ENCODE measurements at places on chromosomes 5 and 9.

DNA sequence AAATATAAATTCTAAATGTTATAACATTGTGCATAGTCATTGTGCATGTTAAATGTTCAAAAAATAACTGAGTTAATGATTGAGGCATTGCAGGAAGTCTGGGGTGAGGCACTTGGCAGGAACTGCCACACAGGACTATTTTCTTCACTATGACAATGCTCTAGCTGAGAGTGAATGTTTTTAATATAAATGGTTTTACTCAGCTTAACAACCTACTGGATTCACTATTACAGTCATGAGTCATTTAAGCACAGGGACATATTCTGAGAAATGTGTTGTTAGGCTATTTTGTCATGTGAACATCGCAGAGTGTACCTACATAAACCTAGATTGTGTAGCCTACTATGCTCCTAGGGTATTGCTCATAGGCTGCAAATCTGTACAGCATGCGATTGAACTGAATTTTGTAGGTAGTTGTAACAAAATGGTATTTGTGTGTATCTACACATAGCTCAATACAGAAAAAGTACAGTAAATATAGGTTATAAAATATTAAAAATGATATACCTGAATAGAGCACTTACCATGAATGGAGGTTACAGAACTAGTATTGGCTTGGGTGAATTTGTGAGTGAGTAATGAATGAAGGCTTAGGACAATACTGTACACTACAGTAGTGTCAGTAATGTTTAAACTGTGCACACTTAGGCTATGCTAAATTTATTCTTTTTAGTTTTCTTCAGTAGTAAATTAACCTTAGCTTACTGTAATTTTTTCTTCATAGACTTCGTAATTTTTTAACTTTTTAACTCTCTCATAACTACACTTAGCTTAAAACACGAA, 346.1 kb upstream of the PTGER4 start:
- DNase-seq, result peak; percentile 4

- no peak for DNase-seq
Observed at GRCh38 chr9:120212853-120213200, 367.1 kb downstream of the CDK5RAP2 start.

DNA sequence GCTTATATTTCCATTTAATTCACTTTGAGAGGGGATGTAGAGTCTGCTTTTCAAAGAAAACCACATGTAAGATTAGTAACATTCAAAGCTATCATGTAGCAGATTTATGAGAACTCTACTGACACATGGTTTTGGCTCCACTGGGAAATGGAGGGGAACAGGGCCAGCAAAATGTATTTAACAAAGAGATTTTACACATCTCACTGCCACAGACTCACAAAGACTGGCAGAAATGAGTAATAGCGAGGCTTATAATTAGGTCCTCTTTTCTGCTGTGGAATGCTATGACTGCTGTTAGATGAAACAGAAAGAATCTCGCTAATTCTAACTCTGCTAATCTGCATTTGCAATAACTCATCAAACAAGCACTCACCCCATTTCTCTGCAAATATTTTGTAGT, 4.5 kb downstream of the DAP start:
- no peak for DNase-seq

DNA sequence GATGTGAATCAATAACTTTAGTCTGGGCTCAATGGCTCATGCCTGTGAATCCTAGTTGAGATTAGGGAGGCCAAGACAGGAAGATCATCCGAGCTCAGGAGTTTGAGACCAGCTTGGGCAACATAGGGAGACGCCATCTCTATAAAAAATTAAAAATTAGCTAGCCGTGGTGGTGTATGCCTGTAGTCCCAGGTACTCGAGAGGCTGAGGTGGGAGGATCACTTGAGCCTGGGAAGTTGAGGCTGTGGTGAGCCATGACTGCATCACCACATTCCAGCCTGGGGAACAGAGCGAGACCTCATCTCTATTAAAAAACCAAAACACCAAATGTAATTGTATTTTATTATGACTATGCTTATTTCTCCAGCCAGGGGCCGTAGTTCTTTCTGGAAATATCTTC, 69.6 kb upstream of the NR5A1 start:
- DNase-seq, result no peak

- DNase-seq, result no peak
Observed at GRCh38 chr9:110977259-110977709, 61.0 kb downstream of the LPAR1 start.

GRCh38 chr5:147474140-147474539, 35.7 kb downstream of the DPYSL3 start:
- DNase-seq, result no peak

DNA sequence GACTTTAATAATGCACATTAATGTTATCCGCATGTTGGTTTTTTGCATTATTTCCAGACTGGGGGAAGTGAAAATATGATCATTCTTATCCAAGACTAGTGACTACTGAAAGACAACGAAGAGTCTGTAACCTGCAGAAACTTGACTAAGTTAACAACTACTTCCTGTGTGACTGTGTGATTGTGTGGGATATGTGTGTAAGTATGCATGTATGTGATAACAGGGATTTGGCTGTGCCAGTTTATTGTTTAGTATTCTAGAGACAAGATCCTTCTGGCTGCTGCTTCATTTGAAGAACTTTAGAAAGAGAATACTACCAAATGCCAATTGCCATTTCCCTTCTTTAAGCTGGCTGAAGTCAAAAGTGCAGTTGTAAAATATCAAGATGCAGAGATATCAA, 375.7 kb upstream of the PRR16 start:
- no peak for DNase-seq

GRCh38 chr5:19874811-19875210, 113.2 kb downstream of the CDH18 start:
- DNase-seq, result no peak

DNA sequence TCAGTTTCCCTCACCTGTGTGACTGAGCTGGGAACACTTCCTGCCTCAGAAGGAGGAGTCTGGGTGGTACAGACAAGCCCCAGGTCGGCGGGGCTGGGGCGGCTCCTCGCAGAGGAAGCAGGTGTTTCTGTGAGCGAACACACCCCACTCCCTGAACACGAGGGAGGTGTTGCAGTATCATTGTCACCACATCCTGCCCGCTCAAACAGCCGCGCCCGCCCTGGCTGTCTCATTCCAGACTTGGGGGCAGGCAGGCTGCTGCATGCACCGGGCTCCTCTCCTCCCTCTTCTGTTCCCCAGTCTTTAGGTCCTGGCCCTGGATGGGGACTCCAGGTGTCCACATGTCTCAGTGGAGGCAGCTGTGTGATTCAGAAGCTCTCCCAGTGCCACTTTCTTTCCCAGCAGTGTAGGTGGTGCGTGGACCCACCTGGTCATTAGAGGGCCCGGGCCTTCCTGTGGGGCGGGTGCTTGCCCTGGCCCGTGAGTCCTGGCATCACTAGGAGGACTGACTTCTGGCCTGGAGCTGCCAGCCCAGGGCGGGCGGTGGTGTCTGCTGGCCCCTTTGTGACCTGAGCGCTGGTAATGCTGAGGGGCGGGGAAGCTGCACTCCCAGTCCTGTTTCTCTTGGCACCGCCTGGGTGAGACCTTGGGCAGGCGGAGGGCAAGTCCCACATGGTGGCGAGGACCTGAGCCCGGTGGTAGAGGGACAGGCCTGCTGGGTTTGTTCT, 18.3 kb upstream of the PHYHD1 start:
- DNase-seq, result peak; percentile 59

DNA sequence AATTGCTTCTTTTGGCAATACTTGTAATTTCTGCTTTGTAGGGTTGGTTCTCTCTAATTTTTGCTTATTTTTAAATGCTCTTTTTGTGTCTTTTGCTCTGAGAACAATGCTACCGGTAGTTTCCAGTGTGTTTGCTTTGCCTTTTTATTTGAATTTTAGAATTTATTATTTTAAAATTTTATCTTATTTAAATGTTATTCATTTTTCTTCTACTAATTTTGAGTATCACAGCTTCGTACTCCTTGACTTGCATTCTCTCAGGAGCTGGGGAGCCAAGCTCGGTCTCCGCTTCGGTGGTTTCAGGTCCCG, 45.9 kb downstream of the ANXA2R start:
- no peak for DNase-seq

DNA sequence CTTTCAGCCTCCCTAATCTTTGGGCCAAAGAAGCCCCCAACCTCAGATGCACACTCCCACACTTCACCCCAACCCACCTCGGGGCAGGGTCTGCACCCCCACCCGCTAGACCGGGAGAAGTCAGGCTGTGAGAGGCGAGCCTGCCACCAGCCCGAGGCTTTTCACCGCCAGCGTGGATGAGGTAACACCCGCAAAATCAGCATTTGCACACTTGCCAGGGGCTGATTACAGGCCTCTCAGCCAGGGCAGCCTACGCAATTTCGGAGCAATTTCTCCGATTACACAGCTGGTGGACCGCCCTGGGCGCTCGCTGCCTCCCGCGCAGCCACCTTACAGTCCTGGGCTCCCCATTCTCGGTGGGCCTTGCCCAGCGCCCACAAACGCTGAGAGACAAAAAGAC, 68.5 kb downstream of the FOXD1 start:
- no peak for DNase-seq

DNA sequence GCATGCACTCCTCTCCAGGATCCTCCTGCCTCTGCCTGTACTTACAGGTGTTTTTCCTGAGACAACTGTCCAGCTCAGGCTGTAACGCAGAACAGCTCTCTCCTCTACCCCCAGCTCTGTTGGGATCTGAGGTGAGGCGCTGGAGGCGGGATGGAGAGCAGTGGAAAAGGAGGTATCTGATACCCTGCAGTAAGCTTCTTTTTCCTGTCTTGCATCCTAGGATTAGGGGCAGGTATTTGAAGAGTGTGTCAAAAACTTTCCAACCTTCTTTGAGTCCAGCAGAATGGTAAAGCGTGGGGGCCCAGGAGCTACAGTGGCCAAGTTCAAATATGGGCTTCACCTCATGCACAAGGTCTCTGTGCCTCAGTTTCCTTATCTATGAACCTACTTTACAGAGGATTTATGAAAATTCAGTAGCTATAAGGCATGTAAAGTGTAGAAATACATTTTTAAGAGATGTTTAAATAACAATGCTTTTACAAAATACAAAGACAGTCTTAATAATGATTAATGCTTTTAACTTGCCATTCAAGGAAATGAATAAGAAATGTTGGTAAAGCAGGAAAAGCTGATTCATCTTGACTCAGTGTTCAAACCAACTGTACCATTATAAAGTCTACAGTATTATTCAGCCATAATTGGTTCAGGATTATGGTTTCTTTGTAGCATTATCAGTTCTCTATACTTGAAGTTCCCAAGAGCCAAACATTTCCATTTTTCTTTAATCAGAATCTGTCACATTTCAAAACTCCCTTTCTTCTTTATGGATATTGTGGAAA, 26.1 kb downstream of the MAP1B start:
- DNase-seq, result no peak

GRCh38 chr9:113482341-113482740, 18.8 kb downstream of the RGS3 start:
- no peak for DNase-seq
